HAP-1 (cell line): ENCODE measurements at places on chromosomes 7 and 10.

DNA sequence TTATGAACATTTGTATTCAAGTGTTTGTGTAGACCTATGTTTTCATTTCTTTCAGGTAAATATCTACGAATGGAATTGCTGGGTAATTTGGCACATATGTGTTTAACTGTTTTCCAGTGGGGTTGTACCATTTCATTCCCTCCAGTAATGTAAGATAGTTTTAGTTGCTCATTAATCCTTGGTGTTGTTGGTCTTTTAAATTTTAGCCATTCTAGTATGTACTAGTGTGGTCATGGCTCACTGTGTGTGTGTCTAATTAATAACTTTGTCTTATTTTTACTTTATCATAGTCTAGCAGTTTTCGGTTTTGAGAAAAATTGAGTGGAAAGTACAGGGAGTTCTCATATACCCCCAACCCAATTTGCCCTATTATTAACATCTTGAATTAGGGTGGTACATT is 278.8 kb downstream of the CAMK1D start:
- DNase-seq = no peak

GRCh38 chr10:30063099-30063498 is 3.7 kb upstream of the JCAD start:
- no peak for DNase-seq

GRCh38 chr10:132457328-132458070 is 60.5 kb downstream of the PWWP2B start:
- DNase-seq = no peak

DNA sequence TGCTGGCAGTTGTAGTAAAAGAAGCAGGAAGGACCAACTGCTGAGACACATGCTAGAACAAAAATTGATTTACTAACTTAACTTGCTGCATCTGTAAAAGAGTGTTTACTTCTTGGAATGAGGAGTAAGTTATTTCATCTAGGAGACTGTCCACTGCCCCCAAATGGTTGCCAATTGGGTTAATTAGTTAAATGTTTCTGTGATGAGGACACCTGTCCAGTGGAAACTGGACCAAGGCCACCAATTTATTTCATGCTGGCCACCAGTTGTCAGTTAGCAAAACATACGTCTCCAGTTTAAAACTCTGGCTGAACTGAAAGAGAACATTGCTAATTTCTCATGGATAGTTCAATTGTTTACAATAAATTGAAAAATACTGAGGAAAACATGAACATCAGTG is 191.7 kb downstream of the PPP1R9A start:
- no peak for DNase-seq

DNA sequence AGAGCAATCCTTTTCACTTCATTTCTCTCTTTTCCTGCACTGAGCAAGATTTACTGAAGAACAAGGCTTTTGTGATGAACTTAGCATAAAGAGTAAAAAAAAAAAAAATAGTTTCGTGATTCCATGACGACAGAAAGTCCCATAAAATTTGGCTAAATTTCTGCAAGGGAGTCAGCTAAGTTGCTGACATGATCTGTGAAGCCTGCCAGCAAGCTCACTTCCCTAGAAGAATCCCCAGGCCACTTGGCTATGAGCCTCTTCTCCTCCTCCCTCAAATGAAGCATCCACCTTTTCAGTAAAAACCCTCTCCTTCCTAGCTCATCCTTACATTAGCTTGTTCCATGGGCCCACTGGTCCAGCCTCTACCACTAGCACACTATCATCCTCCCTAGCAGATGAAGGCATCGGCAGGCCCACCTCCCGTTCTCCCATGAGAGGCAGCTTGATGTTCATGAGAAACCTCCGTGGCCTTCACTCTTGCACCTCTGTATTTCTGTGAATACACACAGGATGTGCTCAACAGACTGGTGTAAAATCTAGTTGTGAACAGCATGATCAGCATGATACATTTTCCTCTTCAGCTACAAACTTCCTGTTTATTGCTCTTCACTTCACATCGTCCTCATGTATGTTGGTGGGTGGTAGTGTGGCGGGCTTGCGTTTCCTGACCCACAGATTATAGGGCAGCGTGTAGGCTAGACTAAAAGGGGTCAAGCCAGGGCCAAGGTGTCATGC is 30.9 kb downstream of the GIMAP8 start:
- no peak for DNase-seq

GRCh38 chr7:84091318-84091717 is 103.3 kb downstream of the SEMA3A start:
- no peak for DNase-seq

GRCh38 chr10:101351477-101351876 is 2.5 kb upstream of the BTRC start:
- DNase-seq = no peak

GRCh38 chr7:129989466-129989865 is 36.7 kb upstream of the UBE2H start:
- DNase-seq = no peak

DNA sequence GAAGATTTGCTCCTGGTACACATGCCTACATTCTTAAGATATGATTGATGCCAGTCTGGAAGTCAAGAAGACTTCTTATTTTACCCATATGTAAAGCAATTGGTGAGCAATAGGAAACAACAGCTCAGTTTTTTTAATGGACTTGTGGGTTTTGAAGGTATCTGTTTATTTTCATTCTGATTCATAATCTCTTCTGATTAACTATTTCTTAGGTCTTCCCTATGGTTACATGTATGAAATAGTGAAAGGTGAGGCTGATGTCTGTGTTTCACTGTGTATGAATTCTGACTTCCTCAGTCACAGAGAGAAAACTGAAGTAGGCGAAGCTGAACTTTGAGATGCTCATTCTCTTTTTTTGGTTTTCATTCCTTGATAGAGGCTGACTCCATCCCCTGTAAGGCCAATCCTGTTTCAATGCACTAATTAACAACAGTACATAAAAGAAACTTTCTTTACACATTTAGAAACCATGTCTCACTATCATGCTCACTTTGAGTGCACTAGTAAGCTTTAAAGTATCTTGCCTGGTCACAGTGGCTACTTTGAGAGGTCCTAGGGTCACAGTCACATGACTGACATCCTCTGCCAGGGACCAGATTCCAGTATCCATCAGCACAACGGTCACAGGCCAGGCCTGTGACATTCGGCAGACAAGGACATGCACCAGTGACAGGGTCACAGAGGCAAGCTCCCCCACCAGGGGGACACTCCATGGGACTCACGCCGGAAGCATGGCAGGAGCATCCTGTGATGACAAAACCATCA is 59.5 kb upstream of the LAMB1 start:
- DNase-seq = no peak
